ENCODE measurements at places on chromosomes 4 and X.

DNA sequence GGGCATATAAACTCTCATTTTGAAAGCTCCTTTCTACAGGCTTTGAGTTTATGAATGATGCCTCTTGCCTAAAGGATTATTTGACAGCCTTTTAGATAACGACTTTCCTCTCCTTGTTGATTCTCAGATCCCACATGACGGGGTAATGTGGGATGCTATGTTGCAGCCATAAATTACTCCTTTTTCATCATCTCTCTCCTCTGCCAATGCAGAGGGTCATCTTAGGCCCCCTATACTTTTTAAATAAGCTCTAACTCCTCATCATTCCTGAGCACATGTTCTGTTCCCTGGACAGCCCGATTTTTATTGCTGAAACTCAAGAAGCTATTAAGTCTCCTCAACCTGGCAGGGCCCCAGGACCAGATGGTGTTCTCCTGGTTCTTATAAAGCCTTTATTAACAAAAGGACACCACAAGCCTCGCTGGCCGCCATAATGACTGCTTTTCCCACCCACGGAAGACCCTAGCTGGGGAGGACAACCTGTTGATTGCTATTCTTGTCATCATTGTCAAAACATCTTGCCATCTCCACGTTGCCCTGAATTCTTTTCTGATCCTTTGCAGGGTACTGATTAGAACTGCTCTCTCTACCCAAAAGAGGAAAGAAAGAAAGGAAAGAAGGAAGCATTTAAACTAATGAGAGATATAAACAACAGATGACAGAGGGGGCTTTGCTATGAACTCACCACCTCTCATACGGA lies 150.7 kb downstream of the DHX15 start:
- DNase-seq = no peak

GRCh38 chrX:139759637-139760036 lies 51.7 kb upstream of the MCF2 start:
- no peak for DNase-seq

DNA sequence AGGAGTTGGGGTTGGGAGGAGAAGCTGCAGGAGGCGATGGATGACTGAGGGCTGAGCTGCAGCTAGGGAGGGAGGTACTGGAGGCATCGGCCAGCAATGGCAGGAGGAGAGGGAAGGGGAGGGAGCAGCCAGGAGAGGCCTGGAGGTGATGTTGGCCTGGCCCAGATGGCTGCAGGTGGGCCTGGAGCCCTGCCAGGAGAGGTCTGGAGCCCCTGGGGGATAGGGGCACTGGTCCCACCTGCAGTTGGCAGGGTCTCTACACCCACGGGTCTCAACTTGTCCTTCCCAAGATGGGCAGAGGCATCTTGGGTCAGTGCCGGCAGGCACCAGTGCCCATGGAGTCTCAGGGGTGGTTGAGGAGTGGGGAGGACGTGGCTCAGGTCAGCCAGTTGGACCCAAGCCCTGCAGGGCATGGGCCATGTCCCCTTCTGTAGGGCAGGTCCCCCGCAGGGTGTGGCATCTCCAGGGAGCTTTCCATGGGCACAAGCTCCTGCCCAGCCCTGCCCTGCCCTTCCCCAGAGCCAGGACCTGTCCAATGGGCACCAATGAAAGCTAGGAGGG lies 2.7 kb upstream of the MXD4 start:
- DNase-seq = no peak

- no peak for DNase-seq
These were observed 56.9 kb upstream of the OGT start for GRCh38 chrX:71475785-71476540.

GRCh38 chr4:177441803-177442622 lies at the start of gene AGA:
Gene AGA (minus strand): TSS chr4:177442437. CDS start chr4:177442375, 62 bp downstream.
- peak; percentile 91 for DNase-seq

DNA sequence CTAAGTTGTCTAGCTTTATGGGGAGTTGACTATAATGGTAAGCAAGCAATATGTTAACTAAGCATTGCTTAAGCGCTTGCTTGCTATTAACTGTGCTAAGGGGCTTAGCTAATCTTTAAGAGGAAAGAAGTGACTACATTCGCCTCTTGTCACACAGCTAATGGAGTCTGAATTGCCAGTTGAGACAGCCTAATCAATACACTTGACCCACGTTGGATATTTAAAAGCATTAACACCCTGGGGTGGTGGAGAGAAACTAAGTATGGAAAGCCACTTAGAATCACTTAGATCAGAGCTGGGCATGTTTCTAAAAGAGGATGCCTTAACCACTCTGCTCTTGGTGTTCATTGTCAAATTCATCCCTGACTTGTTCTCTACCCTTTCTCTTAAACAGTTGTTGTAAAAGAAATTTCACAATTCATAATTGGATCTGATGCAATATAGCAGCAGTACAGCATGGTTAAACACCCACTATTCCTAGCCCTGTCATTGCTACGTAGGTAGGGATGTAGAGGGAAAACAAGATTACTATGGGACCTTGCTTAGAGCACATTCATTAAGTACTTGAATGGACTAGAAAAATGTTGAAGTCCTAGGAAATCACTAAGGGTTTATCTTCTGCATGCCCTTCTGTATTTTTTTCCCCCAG lies 3.5 kb downstream of the ZAR1 start:
- DNase-seq = no peak

DNA sequence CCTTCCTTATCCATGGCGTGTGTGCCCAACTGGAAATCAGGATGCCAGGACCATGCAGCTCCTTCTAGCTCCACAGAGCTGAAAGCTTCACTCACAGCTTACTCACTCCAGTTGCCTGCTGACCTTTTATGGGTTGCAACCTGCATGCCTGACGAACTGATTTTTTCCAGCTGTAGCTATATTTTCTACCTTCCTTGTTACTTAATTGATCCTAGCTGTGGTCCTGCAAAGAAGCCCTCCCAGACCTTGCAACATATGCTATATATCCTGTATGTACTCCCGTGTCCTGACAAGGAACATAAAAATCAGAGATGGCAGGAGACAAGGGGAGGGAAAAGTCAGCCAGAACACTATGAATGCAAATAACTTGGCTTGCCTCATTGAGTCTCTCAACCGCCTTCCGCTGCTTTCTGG lies 135.3 kb upstream of the LDB2 start:
- DNase-seq = no peak

- no peak for DNase-seq
These were observed 12.7 kb upstream of the MCUB start for GRCh38 chr4:109547394-109547793.

DNA sequence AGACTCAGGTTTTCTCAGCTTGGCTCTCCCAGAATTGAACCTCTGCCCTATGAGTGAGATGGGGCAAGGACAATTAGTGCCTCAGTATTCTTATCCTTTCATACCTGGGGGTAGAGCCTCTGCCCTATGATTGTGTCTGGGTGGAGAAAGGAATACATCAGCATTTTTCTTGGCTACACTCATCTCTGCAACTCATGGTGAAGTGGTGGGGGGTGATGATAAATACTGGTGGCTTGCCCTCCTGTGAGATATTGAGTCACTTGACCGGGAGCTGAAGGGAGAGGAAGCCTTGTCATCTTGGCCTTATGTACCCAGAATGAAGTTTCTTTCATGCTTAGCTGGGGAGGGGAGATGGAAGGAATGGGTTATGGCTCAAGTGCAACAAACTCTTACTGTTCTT lies 71.3 kb upstream of the ENOX2 start:
- no peak for DNase-seq

GRCh38 chrX:24242649-24243175 lies 71.2 kb downstream of the SUPT20HL2 start:
- no peak for DNase-seq

DNA sequence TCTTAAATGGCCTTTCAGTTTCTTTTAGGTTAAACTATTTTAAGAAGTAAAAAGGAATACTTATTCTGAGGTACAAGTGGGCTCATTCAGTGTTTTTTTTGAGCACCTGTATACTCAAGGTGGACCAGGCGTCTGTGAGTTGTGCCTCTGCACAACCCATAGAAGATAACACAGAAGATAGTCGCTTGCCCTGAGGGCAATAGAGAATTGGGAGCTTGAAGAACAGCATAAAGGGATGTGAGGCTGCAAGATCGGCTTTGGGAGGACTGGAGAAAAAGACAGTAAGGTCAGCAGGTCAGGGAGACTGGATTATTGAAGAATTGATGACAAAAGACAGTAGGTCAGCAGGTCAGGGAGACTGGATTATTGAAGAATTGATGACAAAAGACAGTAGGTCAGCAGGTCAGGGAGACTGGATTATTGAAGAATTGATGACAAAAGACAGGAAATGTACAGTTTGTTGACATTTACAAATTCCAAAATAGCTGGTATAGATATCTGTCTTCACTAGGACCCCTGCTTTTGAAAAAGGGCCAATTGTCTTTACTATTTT lies 3.1 kb downstream of the CPE start:
- DNase-seq = no peak

- no peak for DNase-seq
These were observed 218.6 kb downstream of the PRDM5 start for GRCh38 chr4:120703908-120704307.

GRCh38 chr4:155759372-155760252 lies 791 bp downstream of the GUCY1B1 start:
- DNase-seq = no peak

DNA sequence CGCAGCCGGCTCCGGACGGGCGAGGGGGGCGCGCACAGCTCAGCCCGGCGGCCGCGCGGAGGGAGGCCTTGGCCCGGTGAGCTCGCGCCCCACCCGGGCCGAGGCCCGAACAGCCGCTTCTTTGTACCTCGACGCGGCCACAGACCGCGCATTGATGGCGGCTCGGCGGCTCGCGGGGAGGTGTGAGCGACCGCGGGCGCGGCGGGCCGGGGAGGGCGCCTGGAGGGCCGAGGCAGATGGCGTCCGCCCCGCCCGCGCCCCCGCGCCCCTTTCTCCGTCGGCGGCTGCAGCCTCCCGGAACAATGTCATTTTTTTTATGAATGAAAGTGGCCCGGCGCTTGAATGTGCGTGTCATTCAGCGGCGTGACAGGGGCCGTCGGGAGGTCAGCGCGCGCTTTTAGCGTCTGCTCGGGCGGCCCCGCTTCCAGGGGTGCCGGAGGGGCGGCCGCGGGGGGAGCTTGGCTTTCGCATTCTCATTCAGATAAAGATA lies 1.8 kb downstream of the FGFR3 start:
- DNase-seq = no peak

DNA sequence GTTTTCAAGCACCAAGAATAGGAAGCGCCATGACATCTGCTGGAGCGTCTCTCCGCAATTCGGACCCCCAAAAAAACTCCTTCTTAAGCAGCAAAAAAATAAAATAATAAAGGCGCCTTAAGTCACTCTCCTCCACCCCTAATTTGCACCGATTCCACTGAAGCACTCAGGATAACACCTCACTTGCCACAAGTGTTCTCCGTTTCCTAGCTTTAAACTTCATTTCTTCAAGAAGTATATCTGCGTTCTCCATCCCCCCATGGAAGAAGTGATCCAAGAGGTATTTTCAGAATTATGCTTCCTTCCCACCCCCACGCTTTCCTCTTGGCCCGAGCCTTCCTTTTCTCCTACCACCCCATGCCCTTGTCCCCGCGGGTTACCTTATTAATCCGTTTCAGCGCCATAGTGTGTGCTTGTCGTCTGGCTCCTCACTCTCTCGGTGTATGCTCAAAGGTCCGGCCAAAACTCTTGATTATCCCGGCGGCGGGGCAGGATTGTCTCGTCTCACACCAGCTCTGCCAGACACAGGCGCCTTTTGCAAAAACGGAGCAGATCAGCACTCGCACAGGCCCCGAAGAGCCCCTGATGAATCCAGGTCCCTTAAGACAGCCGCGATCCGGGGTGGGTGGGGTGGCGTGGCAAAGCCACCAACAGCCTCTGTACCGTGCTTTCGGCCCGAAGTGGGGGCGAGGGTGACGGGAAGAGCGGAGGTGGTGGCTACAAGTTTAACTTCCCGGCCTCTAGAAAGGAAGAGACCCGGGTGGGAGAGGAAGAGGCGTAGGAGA lies 1.1 kb downstream of the UBE2D3 start:
- no peak for DNase-seq

DNA sequence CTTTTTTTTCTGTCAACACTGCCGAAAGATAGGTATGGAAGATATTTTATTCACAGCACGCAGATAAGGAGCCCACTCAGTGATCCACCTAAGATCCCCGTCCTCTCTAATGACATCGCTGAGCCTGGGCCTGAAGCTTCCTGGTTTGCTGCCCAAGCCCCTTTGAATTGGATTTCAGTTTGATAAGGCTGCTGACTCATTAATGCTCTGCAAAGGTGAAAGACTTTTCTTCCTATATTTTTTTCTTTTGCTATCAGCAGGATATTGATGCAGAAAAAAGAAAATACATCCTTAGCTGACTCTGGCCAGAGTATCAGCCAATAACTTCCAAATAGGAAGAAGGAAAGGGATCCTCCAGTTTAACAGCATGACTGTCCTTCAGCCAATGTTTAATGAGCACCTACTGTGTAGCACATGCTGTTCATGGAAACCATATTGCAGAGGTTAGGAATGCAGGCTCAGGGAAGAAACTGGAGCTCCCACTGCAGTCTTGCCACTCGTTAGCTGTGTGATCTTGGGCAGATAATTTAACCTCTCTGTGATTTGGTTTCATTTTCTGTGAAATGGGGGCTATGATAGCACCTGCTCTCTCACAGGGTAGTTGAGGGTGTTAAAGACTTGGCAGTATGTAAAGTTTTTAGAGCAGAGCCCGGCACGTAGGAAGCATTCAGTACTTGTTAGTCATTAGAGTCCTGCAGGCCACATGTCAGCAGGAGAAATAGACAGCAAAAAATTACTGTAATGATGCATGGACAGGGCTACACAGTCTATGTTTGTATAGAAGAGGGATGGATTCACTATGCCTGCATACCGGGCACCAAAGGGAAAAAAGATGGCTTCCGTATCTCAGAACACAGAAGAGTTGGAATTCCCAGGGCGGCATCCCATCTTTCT lies 39.3 kb downstream of the EVC start:
- no peak for DNase-seq

GRCh38 chr4:178142724-178143123 lies 700.5 kb upstream of the AGA start:
- DNase-seq = no peak

DNA sequence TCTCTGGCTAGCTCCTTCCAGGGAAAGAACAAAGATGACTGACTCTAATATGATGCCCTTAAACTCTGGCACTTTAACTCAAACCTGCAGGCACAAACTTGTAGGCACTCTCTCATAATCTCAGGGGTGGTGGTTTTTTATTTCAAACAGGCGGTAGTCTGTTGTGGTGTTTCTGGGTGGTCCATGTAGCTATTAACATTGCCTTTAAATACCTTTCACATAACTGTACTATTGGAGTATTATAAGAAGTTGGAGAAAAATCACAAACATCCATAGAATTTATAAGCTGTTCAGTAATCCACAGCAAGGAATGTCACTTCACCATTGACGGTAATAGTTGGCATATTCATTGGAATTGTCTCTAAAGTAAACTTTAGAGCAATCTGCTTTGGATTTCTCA lies 204.2 kb upstream of the PDE5A start:
- no peak for DNase-seq

- DNase-seq = no peak
These were observed 43.6 kb downstream of the PAGE2 start for GRCh38 chrX:55132416-55132815.

GRCh38 chr4:71698141-71698540 lies 85.7 kb downstream of the GC start:
- DNase-seq = no peak

GRCh38 chrX:23811108-23811651 lies 28.2 kb downstream of the SAT1 start:
- no peak for DNase-seq
